Occipital lobe (tissue), 3 donors: ENCODE measurements at places on chromosomes 12 and 14.
A peak's percentile ranks its signal among the peaks of the same experiment; 100 is the strongest.

DNA sequence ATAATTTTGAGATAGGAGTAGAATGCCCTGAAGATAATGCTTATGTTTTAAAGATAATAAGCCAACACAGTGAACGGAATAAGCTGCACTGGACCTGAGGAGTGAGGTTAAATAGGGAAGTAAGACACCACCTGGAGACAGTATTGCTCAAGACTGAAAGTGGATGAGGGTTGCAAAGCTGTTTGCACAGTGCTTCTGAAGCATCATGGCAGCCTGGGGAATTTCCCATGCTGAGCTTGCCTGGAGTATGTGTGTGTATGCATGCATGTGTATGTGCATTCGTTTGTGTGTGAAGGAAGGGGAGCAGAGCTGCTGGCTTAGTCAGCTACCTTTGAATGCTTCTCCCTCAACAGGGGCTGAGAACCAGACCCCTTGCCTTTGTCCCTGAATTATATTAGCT, 35.8 kb downstream of the BHLHE41 start:
- DNase-seq: no peak

GRCh38 chr12:8916154-8916553, 1.8 kb downstream of the PHC1 start:
- no peak for DNase-seq

GRCh38 chr12:807041-807735, 54.8 kb downstream of the WNK1 start:
- DNase-seq: no peak

DNA sequence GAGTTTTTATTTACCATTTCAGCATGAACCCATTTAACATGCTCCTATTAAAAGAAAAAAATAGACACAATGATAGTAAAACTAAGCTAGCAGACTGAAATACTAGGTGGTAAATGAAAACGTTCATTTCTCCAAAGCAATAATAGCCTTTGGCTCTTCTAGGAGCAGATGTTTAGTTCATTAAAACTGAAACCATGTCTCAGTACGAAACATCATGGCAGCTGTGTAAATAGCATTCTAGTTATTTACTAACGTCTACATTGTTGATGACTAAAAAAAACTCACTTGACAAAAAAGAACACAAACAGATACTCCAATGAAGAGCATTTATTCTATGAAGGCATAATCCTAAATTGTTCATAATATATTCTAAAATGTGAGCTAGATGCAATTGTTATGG, 17.9 kb downstream of the RECQL start:
- no peak for DNase-seq

GRCh38 chr14:92316937-92317336, 6.0 kb upstream of the SLC24A4 start:
- DNase-seq: no peak

GRCh38 chr14:23242076-23242475, 4.3 kb downstream of the RNF212B start:
- no peak for DNase-seq

- no peak for DNase-seq
These were observed 34.5 kb upstream of the LGALS3 start for GRCh38 chr14:55094292-55095157.

DNA sequence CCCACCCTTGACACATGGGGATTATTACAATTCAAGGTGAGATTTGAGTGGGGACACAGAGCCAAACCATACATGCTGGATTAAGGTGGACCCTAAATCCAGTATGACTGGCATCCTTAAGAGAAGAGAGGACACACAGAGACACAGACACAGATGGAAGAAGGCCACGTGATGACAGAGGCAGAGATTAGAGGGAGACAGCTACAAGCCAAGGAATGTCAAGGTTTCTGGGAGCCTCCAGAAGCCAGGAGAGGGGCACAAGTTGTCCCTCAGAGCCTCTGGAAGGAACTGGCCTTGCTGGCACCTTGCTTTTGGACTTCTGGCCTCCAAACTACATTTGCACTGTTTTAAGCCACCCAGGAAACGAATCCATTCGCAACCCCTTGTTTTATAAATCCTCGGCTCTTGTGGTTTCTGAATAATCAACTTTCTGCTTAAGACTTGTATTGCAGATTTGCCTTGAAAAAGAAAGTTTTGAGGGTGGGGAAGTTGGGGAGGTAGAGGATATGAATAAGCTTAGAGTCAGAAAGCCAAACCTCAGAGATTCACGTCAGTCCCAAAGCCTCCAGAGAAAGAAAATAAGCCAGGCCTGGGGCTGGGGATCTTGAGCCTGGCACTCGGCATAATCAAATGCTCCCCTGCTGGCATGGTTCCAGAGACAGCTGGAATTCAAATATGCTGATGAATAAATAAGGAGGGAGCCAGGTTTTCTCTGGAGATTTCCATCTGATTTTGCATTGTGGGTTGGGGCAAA, 224.2 kb upstream of the PWP1 start:
- no peak for DNase-seq

DNA sequence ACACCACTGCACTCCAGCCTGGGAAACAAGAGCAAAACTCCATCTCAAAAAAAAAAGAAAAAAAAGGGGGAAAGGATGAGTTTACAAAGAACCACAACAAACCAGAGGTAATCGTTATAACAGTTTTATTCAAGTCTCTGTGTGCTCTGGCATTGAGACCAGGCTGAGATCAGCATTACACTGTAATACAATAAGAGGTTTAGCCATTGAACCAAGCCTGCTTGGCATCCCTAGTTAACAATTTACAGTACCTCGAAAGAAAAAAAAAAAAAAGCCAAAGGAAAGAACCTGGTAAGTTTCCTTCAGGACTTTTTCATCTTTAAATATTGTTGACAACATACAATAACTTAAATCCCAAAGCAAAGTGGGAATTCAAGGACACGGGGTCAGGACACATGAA, 80.7 kb downstream of the TTC9 start:
- no peak for DNase-seq

GRCh38 chr12:11832093-11832492, 182.6 kb downstream of the ETV6 start:
- DNase-seq: no peak

DNA sequence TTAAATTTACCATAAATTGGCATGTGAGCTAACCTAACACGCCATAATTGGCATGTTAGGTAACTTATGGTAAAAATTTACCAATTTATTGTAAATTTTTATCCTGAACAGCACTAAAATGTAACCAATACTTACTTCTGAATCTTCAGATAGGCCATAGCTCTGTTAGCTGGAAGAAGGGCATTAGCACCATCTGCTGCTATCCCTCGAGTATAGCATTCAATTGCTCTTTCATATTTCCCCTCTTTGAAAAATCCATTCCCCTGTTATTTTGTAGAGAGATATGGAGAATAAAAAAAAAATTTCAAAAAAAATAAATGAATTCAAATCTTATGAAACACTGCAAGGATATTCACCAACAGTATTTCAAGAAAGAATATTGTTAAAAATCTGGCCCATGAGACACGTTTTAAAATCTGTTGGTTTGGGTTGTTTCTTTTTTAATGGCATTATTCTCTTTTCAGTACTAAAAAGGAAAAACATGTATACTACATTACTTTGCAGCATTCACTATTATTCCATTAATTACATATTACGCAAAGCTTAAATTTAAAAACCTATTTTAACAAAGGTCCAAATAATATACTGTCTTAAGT, 19.1 kb downstream of the RPAP3 start:
- no peak for DNase-seq

DNA sequence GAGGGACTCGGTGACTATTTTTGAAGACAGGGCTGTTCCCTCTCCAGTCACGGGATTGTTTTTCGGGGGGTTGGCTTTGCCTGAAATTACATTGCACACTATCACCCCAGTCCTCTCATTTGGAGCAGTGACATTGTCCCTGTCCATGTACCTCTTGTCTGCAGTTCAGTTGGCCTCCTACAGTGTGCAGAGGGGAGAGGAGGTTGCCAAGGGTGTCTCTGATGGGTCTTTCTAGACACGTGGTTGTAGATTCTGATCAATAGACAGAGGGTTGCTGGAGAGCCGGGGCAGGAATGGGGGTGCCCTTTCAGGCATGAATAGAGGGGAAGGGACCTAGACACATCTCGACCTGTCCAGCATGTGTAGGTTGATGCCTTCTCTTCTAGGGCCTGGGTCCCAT, 1.2 kb downstream of the TMEM120B start:
- DNase-seq: no peak

DNA sequence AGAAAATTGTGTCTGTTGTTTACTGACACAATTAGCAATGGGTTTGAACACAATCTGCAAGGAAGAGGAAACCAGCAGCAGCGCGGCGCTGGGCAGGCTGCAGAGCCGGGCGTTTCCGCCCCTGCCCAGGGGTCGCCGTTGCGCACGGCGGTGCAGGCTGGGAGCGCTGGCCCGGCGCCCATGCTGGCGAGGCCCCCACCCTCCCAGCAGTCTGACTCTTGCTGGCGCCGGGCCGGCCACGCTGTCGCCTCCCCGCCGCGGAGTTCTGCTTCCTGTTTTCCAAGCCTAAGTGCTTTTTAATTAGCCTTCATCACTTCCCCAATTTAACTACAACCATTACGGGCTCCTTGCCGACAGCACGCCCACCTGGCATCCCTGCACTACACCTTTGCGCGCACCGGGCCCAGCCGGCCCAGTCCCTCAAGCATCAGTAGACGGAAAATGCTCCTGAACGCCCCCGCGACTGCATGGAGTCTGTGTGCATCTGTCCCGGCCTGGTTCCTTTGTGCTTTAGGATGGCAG, 212.1 kb downstream of the GXYLT1 start:
- peak; percentile 71 for DNase-seq

DNA sequence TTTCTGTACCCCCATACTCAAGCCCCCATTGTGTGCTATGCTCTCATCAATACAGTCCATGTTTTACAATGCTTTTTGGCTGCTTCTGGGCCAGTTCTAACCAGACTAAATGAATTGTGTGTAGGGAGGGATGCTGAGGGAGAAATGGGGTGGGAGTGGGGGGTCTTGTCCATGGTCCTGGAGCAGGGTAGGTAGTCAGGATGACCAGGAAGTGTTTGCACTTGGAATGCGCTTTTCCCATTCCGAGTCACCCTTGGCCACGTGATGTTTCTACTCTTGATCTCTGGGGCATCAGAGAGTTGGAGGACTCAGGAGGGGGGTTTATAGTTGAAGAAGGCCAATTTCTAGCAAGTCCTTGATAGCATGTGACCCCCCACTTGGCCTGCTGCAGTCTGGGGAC, 1.2 kb upstream of the SMIM41 start:
- DNase-seq: no peak

GRCh38 chr14:48622980-48623379, 947.6 kb upstream of the MDGA2 start:
- no peak for DNase-seq

- peak; percentile 8 for DNase-seq
These were observed 28.6 kb downstream of the SUDS3 start for GRCh38 chr12:118404876-118405521.

DNA sequence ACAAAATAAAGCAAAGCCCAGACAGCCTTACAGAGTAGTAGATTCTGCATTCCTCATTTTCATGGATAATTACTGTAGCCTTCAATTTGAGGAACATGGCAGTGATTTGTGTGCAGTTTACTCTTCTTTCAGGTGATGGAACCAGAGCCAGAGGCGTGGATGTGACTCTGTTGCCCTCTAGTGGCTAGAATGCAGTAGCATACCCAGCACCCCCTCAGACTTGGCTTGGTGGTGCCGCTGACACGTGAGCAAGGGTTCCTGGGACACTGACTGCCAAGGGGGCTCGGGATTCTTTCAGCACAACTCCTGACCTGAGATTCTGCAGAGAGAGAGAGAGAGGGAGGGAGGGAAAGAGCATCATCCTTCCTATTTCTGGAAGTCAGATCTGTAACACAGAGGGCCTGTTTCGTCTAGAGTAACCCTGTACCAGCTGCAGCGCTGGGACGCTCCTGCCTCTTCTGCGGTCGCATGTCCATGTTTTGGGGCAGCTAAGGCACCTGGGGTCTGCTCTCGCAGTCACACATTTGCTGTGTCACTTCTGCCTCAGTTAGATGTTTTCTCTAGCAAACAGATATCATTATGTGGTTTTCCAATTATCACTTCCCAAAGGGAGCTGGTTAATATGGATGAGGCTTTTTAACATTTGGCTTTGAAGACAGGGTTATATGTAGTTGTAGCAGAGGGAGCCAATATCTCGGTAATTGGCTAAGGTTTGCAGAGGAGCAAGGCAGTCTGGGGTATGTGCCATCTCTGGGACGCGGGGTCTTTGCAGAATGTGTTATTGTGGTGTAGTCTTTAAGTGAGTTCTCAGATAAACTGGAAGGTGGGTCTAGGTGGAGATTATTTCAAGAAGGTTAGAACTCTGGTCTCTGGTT, 428.1 kb downstream of the NRXN3 start:
- peak; percentile 51 for DNase-seq

DNA sequence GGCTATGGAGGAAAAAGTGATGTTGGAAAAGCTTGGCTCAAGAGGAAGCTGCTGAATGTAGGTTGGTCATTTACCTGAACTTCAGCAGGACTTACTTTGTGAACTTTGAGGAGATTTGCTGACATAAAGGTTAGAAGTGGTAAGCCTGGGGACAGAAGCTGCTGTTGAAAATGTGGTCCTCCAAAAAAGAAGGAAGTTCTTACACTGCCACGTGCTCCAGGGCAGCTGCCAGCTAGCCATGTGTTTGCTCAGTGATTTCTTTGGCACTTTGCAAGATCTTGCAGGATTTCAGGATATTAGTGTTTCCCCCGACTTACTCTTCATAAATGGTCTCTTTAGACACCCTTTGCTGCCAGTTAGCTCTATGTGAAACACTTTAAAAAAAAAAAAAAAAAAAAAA, 14.8 kb upstream of the DYRK2 start:
- DNase-seq: no peak

GRCh38 chr12:91177381-91177780, 5.2 kb downstream of the DCN start:
- DNase-seq: no peak
